GOT3 (cell line): ENCODE measurements at places on chromosomes 6 and 20.

GRCh38 chr20:35302421-35303335 is 10.5 kb upstream of the FAM83C start:
- DNase-seq, result no peak

- DNase-seq, result no peak
These were observed 33.1 kb upstream of the CNKSR3 start for GRCh38 chr6:154543628-154544027.

- no peak for DNase-seq
These were observed 85.3 kb downstream of the NKAIN2 start for GRCh38 chr6:123888771-123889513.

DNA sequence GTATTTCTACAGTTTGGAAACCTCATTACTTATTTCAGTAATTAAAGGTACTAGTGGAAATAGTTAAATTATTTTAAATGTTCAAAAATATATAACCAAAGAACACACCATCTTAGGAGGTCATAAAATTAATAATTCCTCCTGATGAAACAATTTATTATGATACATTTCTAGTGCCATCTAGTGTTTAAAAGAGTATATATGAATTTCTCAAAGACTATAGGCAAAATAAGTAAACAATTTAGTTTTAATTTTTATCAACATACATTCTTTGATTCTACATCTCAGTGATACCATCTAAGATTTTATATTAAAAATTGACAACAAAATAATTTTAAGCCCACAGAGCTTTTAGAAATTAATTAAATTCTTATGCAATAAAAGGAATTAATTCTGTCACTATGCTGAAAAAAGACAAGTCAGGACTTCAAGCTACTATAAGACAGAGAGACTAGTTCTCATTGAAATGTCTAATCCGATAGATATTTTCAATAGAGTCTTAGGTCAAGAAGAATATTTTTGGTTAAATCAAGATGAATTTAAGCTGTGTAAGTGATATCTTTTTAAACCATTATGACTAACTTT is 107.8 kb upstream of the RNF217 start:
- DNase-seq, result no peak

DNA sequence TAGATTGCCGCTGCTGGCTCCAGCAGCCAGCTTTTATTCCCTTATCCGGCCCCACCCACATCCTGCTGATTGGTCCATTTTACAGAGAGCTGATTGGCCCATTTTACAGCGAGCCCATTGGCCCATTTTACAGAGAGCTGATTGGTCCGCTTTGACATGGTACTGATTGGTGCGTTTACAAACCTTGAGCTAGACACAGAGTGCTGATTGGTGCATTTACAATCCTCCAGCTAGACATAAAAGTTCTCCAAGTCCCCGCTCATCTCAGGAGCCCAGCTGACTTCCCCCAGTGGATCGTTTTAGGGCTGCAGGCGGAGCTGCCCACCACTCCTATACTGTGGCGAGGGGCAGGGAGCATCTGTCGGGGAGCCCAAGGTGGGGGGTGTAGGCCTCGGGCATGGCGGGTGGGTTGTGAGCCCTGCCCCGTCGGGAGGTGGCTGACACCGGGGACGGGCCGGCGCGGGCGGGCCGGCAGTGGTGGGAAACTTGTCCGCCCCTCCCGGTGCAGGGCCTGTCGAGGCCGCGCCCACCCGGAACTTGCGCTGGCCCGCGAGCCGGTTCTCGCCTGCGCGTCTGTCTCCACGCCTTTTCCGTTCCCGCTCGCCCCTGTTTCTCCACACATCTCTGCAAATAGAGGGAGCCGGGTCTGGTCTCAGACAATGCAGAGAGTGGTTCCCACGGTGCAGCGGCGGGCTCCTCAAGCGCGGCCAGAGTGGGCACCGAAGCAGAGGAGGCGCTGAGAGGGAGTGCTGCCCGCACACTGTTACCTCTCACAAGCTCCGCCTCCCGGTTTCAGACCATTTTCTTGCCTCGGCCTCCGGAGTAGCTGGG is 86.1 kb upstream of the STMND1 start:
- DNase-seq, result no peak

DNA sequence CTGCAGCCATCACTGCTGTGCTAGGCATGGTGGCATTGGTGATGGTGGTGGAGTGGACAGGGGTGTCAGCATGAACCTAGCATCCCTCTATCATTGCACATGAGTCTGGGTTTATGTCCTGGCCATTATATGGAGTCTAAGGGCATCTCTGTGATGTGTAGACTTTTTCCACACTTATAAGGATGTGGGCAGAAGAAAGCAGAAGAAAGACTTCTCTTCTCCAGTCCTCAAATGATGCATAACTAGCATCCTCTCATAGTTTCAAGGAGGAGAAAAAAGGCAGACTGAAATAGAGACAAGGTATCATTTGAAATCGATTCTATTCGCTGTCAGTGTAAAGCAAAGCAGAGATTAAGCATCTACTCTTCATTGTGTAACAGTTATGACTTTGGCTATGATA is 140.0 kb upstream of the ATXN1 start:
- DNase-seq, result no peak

GRCh38 chr6:106363401-106364138 is 3.1 kb downstream of the CRYBG1 start:
- DNase-seq, result no peak

- no peak for DNase-seq
These were observed 26.1 kb downstream of the C6orf52 start for GRCh38 chr6:10668126-10668917.

DNA sequence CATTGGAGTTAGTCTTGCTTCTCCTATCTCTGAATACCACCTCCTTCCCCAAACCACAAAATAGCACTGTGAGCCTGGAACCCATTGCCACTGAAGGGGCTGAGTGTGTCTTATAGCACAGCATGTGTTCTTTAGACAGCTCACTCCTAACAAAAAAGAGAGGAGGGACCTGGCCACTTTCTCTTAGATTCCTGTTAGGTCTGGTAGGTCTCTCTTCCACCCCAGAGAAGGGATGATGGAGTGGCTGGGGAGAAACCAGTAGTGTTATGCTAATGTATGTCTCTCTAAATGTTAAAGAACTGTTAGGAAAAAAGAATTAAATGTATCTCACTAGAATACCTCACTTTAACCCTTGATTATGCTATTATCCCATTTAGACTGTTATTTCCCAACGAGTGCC is 340.3 kb downstream of the EPHA7 start:
- DNase-seq, result no peak

GRCh38 chr6:48893048-48893447 is 570.0 kb downstream of the MMUT start:
- no peak for DNase-seq

- no peak for DNase-seq
These were observed 106.0 kb upstream of the TNFAIP3 start for GRCh38 chr6:137761072-137761471.

DNA sequence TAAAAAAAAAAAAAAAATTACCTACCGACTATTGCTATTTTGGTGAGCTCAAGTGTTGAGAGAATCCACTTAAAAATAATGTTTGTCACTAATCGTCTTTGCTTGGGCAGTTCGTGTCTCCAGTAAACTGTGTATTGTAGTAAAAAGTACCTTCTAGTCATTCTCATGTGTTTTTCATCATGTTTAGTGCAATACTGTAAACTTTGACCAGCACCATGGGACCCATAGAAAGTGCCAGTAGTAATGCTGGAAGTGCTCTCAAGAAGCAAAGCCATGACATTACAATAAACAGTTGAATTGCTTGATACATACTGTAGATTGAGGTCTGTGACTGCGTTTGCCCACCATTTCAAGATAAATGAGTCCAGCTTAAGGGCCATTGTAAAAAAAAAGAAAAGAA is 395.2 kb downstream of the BCKDHB start:
- DNase-seq, result no peak

DNA sequence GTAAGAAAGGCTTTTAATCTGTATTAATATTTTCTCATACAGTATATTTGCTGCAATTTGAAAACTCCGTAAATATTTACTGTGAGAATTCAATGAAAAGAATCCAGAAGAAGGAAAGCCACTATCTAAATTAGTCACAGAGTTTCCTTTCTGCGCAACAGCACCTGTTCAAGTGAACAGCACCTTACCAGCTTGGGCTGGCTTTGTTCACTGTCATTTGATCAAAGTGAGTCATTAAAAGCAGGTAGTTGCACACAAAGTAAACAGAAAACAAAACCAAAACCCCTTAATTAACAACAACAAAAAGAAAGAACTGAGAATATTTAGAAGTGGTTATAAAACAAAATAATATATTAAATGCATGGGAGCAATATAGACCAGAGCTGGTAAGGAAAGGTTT is 12.8 kb downstream of the SMLR1 start:
- DNase-seq, result no peak

GRCh38 chr6:161721511-161721910 is 447.6 kb upstream of the AGPAT4 start:
- DNase-seq, result no peak

DNA sequence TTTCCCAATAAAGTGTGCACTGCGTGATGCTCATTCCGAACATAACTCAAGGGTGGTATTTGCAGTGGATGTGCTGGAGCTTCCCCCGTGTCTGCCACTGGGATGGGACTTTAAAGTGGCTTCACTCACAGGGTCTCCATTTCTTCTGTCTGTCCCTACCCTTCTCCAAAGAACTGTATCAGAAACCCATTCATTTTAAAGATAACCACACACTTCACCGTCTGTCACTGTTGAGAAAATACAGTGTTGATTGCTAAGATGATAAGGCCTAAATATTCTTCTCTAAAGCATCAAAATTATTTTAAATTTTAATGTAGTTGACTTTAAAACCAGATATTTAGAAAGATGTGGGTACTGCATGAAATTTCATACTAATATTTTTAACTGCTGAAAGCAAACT is 161.4 kb downstream of the TMEM242 start:
- DNase-seq, result no peak

- no peak for DNase-seq
These were observed 17.0 kb downstream of the GSS start for GRCh38 chr20:34938466-34939163.

DNA sequence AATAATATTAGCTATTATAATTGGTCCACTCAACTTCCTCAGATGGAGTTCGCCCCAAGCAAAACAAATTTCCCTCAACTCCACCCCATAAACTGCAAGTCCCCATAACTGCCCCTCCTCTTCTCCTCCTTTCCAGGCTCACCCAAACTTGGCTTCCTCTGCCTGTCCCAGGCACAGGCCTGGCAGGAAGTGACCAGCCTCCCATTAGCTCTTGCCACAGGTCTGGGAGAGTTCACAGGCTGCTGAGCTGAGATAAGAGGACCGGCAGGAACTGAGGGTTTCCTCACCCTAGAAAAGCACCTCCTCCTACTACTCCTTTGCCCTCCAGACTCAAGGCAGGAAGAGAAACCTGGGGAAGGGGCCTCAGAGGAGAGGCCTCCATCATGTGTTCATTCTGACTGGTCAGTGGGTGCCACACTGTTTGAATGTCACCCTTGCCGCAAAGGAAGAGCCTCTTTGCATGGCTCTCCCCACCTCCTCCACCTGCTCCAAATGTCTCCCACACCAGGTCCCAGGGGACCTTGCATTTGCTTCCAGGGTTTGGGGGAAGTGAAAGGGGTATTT is 24.5 kb upstream of the SMIM29 start:
- DNase-seq, result no peak

GRCh38 chr6:159806021-159806458 is 6.0 kb downstream of the PNLDC1 start:
- DNase-seq, result no peak

- DNase-seq, result no peak
These were observed 4.4 kb downstream of the NKAIN4 start for GRCh38 chr20:63249891-63250290.

GRCh38 chr6:3757241-3757641 is 5.7 kb upstream of the PXDC1 start:
- no peak for DNase-seq

- DNase-seq, result no peak
These were observed 550 bp downstream of the PLAGL2 start for GRCh38 chr20:32206760-32207625.

GRCh38 chr6:142934106-142934505 is 10.9 kb downstream of the HIVEP2 start:
- no peak for DNase-seq

DNA sequence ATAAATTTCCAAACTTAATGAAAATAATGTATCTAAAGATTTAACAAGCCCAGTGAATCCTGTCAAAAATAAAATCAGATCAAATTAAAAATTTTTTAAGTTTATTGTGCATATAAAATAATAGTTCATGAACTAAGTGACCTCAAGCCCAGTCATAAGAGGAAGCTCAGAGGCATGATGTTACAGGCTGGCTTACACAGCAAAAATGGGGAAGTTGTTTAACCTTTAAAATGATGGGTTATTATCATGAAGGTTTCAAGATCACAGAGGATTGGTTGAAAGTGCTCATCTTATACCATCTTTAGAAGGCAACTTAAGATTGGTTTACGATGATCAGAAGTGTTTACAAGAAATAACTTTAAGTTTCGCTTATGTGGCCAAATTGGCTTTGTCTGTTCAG is 102.5 kb downstream of the PAK5 start:
- DNase-seq, result no peak

DNA sequence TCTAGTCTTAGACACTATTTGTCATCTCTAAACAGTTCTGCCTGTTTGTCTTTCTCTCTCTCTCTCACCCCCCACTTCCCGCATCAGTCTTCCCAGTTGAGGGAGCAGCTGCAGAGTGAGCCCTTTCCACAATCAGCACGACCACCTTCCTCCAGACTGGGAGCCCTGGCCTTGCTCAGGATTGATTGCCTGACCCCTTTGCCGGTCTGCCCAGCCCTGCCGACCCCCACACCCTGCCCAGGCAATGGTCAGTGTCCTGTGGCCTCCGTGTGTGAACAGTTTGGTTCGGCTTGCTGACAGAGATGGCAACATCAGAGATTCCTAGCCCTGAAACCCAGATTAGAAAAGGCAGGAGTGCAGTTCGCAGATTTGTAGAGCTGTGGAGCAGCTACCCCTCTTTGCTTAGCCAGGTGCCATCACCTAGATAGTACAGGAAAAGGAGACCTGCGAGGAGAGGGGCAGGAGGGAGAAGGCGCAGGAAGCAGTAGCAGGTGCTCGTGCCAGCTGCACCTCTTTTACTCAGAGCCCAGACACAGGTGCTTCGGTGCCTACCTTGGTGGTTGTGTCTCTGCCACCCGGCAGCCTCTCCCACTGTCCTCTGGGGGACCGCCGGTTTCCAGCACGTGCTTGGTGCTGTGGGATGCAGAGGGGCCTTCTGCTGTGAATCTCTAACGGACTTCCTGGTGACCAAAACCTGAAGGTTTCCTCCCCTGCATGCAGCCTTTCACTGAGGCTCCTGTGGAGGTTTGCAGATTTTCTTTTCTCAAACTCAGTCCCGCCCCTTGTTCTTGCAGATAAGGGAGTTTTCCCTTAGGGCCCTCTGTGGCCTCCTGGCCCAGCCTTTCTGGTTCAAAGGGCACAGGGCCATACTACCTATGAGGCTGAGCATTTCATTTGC is 92.4 kb downstream of the SCML4 start:
- no peak for DNase-seq

GRCh38 chr6:15819841-15820240 is 157.0 kb upstream of the DTNBP1 start:
- no peak for DNase-seq

DNA sequence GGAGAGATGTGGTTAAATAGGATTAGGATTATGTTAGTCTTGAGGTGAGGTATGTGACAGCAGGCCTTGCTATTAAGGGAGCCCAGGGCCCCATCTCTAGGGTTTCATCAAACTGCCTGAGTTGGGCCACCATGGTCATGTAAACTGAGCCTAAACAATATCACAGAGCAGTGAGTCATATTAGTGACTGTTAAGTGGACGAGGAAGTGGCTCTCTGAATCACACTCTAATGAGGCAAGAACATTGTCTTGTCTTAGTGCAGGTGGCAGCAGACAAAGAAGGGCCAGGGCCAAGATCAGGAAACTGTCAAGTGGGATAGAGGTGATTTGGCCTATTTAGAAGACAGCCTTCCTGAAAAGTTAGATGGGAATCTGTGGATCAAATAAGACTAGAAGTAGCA is 23.1 kb downstream of the ENPP3 start:
- no peak for DNase-seq

GRCh38 chr6:15427331-15428070 is 181.6 kb downstream of the JARID2 start:
- DNase-seq, result no peak
